ENCODE measurements at places on chromosomes 16 and 17.

- DNase-seq = no peak
These were observed 775 bp downstream of the CYTH1 start for GRCh38 chr17:78781104-78781892.

GRCh38 chr16:54431041-54431996 is 144.7 kb upstream of the IRX3 start:
- DNase-seq = no peak

GRCh38 chr16:29763326-29763725 is 14.7 kb upstream of the ZG16 start:
- DNase-seq = no peak

DNA sequence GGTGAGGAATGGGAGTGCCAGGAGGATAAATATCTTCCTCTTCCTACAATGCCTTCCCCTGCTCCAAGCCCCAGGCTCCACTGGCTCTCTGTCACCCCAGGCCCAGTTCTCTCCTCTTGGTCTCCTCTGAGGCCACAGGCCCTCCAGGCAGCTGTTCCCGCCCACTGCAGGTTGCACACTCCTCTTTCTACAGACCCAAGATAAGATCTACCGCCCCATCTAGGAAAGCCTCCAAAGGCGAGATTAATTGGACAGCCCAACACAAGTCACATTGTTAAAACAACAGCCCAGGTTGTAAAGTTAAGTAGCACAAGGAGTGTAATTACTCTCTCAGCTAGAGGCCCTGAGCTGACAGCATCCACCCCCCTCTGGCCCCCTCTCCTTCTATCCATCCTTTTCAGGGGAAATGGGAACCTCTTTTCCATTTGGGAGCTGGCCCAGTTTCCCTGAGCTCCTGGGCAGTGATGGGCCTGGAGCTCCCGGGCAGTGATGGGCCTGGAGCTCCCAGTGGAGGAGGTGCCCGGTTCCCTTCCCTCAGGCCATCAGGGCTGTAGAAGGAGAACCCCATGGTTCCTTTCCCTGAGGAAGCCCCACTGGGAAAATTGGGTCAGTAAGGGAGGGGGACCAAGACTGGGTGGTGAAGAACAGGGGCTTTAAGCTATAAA is 7.3 kb downstream of the DLX4 start:
- DNase-seq = peak; percentile 49

- no peak for DNase-seq
These were observed 30.5 kb upstream of the CIBAR2 start for GRCh38 chr16:85142771-85143211.

DNA sequence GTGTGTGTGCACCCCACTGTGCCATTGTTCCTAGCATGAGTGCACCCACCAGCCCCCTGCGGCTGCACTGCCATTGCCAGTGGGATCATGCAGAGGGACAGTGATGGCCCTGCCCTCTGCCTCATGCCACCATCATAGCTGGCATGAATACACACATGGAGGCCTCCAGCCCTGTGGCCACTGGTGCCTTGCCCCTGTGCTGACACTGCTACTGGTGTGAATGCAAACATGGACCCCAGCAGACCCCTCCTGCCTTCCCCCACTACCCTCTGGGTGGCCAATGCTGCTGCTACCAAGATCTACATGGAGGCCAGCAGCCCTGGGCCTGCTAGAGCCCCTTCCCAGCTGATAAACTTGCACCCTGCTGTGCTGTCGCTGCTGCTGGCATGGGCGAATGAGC is 995.5 kb upstream of the GOT2 start:
- DNase-seq = no peak

Data from GF-D8 (cell line).